Activated CD4-positive, CD25-positive, alpha-beta regulatory T cell treated with anti-CD3 and anti-CD28 coated beads, Interleukin-2, amount 50 U/mL, for 24 hours (primary cell): ENCODE measurements at places on chromosomes 7 and 10.

DNA sequence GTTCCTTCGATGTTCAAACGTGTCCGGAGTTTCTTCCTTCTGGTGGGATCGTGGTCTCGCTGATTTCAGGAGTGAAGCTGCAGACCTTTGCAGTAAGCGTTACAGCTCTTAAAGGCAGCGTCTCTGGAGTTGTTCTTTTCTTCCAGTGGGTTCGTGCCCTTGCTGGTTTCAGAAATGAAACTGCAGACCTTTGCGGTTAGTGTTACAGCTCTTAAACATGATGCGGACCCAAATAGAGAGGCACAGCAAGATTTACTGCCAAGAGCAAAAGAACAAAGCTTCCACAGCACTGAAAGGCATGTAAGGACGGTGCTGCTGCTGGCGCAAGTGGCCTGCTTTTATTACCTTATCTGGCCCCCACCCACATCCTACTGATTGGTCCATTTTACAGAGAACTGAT lies 931.4 kb downstream of the IPMK start:
- ATAC-seq, result no peak

DNA sequence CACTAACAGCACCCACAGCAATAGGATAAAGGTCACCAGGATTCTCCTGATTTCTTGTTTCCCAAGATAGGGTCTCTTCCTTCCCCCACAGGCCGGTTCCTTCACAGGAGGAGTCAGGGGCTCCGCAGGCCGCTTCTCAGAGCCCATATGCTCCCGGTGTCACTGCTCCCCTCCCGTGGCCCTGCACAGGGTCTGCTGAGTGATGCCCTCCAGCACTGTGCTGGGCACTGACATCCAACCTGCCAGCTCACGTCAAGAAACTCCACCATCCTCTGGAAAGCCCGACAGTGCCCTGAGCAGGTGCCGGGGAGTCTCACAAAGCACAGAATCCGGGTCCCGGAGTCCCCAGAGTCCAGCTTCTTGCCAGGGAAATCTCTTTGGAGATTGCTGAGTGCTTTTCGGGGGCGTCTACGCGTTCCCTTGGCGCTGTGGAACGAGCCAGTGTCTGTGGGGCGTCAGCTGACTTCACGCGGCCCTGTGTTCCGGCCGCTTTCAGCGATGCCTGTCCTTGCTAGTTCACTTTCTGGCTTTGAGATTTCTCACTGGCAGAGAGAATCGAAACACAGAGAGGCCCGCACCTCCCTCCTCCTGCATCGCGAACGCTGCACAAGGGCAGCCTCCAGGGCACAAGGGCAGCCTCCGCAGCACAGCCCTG lies 567.5 kb downstream of the DNAJB6 start:
- no peak for ATAC-seq

DNA sequence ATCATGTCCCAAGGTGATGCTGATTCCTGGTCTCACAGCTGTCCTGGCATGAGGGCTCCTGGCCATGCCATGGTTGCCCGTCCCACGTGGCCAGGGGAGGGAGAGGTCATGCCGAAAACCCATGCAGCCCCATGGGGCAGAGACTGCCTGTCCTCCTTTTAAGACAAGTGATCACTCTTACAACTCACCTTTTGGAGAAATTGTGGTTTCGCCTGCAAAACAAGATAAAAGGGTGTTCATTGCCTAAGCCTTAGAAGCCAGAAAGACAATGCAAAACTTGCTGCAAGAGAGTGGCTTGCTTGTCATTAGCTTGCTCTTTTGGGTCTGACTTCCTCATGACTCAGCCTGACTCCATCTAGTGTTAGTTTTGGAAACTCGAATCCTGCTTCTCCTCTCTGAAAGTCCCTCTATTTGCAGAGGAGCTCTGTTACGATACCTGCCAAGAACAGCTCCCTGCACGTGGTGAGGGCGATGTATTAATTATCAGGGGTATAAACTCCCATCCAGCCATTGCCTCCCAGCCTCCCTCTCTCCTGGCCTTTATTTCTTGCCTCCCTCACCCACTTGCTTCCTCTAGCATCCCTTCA lies 26.7 kb downstream of the TMEM273 start:
- ATAC-seq, result no peak

GRCh38 chr7:70165477-70166170 lies 567.3 kb downstream of the AUTS2 start:
- no peak for ATAC-seq

DNA sequence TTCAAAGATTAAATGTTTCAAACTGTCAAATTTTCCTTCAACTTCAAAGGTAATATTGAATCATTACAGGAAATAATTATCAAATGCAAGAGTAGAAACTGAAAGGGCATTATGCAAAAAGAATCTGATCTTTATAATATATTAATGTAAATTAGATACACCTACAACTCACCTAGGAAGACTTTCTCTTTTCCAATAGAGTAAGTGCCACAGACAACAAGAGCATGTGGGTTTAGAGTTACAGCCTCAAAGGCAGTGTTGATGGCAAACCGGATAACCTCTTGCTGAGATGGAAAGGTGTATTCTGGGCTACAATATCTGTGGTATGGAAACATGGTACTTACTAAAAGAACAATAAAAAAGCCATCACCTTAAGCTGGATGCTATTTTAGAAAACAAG lies 11.7 kb downstream of the DCLRE1A start:
- ATAC-seq, result peak; percentile 72

DNA sequence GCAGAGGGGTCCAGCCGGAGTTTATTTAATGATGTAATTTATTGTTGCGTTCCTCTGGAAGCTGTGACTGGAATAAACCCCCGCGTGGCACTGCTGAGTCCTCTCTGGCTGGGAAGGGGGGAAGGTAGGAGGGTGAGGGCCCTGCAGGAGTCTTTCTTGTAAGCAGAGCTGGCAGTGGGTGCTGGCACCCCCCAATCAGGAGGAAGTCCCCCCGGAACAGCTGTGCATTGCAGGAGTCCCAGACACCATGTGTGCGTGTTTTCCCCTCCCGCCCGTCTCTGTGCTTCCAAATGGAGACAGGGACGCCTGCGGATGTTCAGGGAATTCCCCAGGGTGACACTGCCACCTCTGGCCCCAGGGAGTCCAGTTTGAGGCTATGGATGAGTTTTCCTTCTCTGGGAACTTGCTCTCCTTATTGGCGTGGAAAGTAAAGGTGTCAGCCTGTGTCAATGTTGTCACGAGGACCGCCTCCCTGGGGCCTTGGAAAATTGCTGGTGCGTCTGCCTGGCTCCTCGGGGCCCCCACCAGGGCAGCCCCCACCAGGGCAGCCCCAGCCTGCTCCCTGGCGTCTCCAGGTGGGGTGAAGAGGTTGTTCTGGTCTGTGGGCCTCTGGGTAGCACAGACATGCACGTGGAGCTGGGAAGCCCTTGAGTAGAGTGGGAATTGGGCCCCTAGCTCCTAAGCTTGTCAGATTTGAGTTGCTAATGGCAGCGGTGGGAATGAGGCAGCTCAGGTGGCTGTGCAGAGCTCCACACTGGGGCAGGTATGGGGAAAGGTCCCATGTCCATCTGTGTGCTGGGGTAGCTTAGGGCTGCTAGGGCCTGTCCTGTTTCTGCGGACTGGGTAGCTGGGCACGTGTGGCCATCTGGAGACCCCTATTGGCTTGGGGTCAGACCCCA lies 2.7 kb downstream of the FZD9 start:
- no peak for ATAC-seq

DNA sequence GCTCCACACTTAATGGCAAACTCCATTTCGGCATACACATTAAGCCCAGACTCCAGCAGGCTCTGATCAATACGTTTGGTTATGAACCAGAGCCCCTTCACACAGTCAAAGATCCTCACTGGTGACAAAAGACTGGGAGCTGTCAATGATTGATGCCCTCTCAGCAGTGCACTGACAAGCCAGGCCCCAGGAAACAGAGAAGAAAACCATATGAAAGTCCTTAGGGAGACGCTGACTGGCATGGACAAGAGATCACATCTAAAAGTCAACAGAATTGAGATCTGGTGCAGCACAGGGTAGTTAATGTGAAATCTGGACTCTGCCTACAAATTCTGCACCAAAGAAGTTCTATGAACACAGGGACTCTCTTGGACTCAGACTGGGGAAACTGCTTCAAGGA lies 600.9 kb upstream of the NRP1 start:
- ATAC-seq, result no peak
